NCI-H526 treated with DMSO at 0.1 percent for 48 hours (cell line): ENCODE measurements at places on chromosomes 11 and 22.

DNA sequence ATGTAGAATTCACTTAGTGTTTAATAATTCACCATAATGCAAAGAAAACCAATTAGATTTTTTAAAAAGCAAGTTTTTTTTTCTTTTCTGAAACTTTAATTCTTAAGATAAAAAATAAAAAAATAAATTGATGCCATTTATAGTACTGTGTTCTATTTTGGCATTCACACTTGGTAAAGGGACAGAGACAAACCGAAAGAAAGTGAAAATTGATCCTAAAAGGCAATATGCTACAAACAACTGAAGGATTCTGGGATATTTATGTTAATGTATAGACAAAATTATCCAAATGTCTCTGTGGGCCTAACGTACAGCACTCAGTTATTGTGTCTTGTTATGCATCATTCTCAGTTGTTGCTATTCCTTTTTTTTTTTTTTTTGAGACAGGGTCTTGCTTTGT, 41.9 kb upstream of the DDI1 start:
- DNase-seq: no peak

- no peak for DNase-seq
Observed at GRCh38 chr22:47515384-47516125, 753.1 kb downstream of the TBC1D22A start.

- no peak for DNase-seq
Observed at GRCh38 chr11:123702696-123703095, 38.8 kb downstream of the ZNF202 start.

GRCh38 chr11:43278193-43278956, 33.4 kb upstream of the API5 start:
- DNase-seq: peak; percentile 40

- DNase-seq: no peak
Observed at GRCh38 chr11:19080579-19080993, 20.1 kb upstream of the MRGPRX2 start.

GRCh38 chr11:16924462-16924825, 89.8 kb downstream of the PLEKHA7 start:
- no peak for DNase-seq

- DNase-seq: no peak
Observed at GRCh38 chr22:47215851-47216250, 453.4 kb downstream of the TBC1D22A start.
